ENCODE measurements at places on chromosomes 2 and 18.

DNA sequence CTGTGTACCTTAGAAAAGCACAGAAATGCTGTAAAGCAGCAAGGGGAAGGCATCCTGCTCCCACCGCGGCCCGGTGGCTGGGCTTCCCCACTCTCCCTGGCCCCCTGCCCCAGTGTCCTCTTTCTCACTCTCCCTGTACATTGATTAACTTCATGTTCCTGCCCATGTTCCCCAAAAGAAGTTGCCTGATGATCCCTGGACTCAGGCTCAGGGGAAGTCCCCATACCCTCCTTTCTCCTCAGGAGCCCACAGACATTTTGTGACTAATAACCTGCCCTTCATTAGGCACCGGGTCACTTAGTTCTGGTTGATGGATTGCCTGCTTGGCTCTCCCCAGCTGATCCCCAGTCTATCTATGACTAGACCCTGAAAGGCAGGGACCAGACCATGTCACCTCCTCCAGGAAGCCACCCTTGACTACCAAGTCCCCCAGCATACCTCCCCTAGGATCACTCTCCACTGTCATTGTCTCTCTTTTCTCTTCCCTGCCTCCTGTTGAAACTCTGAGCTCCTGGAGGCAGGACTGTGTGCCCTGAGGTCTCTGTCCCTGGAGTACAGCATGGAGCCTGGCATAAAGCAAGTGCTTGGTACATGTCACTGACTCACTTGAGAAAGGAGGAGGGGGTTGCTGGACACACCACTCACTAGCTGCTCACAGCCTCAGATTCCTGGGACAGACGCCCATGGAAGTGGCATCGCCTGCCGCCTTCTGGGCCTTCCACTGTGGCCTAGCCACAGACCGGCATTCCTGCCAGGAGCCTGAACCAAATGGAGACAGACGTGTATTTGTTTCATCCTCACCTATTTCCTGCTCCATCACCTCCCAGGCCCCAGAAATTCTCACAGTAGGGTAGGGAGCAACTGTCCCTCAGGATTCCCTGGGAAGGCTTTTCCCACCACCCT is 13.5 kb downstream of the MALL start:
- no peak overlapping the region for H3K4me3 ChIP-seq
- H3K4me1 ChIP-seq, result peaks cover 38% of the 10 kb centered on the region
- H3K27ac ChIP-seq, result peak overlapping the region; percentile 97

- H3K27me3 ChIP-seq, result no peaks in the 10 kb centered on the region
- no peak for DNase-seq
- H3K4me3 ChIP-seq, result no peak overlapping the region
- no peak overlapping the region for H3K27ac ChIP-seq
- H3K4me1 ChIP-seq, result no peaks in the 10 kb centered on the region
Observed at GRCh38 chr2:172806996-172807395, 71.4 kb downstream of the RAPGEF4 start.

- H3K4me3 ChIP-seq, result peak overlapping the region; percentile 71
- H3K4me1 ChIP-seq, result peaks cover 6% of the 10 kb centered on the region
- no peaks in the 10 kb centered on the region for H3K27me3 ChIP-seq
- DNase-seq, result no peak
- H3K27ac ChIP-seq, result no peak overlapping the region
Observed at GRCh38 chr2:45859682-45860081, 208.2 kb downstream of the PRKCE start.

DNA sequence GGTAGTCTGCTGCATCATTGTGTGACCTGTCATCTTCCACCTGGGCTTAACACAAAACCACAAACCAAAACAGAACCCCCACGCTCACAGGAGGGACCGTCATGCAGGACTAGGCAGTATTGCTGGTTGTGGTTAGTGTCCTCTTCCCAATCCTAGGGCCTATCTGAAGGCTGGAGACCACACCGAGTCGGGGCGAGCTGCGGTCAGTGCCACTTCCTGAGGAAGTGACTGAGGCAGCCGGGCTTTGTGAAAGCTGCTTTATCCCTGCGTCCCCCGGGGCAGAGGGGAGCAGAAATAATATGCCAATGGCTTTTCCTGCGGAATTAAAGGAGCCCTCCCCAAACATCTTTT is 22.9 kb downstream of the ZNF532 start:
- peak; percentile 84 for DNase-seq
- H3K4me3 ChIP-seq, result peak overlapping the region; percentile 27
- H3K36me3 ChIP-seq, result peaks cover 4% of the 10 kb centered on the region
- H3K27me3 ChIP-seq, result no peaks in the 10 kb centered on the region
- peak overlapping the region; percentile 41 for H3K27ac ChIP-seq
- H3K4me1 ChIP-seq, result peaks cover 9% of the 10 kb centered on the region

DNA sequence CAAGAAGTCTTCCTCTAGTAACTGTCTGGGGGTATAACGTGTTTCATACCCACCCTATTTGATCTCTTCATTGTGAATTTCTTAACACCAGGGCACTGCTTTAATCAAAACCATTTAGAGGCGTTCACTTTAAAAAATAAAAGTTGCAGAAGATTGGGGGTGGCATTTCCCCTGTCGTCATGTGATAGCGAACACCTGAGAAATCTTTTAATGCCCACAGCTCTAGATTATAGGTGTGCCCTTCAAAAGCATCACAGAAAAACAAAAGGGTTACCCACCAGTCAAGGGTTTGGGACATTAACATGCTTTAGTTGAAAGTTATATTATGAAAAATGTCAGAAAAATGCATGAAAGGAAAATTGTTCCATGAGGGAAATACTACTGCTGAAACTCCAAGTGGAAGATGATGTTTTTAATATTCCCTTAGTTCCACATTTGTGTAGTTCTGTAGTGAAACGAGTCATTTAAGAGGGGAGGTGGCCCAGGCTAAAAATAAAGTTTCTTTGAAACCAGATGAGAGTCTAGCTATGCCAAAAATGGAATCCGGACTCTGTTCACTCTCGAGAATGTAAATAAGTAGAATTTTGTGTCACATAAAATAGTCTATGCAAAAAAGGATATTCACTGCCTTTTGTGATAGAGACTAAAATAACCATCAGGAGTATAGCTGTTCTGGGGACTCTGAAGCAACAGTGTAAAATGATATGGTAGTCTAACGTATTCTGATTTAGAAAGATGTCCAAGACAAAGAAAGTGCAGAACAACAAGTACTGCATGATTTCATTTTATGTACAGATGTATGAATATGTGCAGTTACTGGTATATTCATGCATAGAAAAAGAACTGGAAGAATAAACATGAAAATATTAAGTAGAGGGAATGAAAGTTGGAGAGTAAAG is 95.3 kb downstream of the TMEM247 start:
- H3K4me1 ChIP-seq, result no peaks in the 10 kb centered on the region
- H3K27me3 ChIP-seq, result no peaks in the 10 kb centered on the region
- H3K36me3 ChIP-seq, result peaks cover 4% of the 10 kb centered on the region
- H3K4me3 ChIP-seq, result no peak overlapping the region
- no peak for DNase-seq

DNA sequence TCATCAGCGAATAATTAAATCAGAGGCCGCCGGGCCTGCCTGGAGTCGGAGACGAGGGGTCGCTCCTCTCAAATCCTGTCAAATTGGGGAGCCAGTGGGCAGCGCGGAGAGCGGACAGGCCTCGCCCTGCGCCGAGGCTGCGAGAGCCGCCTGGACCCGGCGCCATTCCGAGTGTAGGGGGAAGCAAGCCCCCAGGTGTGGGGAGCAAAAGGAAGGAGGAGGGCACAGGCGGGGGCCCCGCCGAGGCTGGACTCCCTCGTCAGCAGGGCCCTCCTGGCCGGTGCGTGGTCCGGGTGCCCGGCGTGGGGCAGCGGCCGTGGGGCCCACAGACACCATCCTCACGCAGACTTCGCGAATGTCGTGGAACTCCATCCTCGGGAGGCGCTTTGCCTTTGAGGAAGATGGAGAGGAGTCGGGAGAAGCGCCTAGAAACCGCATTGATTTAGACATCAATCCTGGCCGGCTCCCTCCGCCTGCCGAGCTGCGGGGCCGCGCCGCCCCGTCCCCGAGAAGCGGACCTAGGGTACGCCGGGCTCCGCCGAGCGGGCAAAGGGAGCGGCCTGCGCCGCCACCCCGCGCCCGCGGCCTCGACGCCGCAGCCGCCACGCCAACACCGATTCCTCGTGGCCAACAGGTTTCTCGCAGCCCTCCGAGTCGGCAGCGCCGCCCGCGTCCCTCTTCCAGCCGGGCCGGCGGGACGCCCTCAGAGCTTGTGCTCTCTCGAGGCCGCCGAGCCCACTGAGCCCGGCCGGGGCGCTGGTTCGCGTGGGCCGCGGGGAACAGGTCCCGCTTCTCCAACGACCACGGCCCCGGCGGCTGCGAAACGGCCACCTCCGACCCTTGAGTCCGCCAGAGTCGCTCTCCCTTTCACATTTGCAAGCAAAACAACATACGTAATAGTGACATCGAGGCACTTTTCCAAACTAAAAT is 6.7 kb upstream of the ONECUT2 start:
- no peaks in the 10 kb centered on the region for H3K36me3 ChIP-seq
- no peak for DNase-seq
- H3K27ac ChIP-seq, result no peak overlapping the region
- peaks cover 9% of the 10 kb centered on the region for H3K4me1 ChIP-seq
- peaks cover 78% of the 10 kb centered on the region for H3K27me3 ChIP-seq

- H3K36me3 ChIP-seq, result no peaks in the 10 kb centered on the region
- H3K27me3 ChIP-seq, result peaks cover 32% of the 10 kb centered on the region
Observed at GRCh38 chr18:13239171-13239956, 20.8 kb downstream of the LDLRAD4 start.

DNA sequence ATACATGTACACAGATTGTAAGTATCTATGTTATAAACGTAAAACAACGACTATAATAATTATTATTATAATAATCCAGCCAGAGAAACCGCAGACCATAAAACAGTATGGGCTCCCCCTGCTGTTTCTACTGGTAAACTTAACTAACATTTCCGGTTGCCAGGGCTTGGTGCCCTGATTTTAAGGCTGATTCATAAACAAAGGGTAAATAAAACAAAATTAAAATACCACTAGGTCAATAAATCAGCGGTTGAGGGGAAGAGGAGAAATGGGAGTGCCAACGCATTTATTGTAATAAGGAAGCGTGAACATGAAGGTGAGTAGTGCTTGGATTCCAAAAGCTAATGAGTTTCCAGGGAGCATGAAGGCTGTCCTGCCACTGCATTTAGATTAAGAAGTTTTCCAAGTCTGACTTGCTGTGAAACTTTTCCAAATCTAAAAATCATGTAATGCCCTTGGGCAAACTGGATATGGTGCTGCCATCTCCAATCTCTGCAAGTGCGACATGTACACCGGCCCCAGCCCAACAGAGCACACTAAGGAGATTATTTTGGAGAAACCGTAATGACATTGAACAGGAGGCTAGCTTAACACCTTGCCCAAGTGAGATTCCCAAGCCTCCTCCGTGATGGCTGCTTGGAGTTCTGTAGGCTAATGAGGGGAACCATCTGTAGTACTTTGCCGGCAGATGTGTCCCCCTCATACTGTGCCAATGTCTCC is 50.7 kb upstream of the HNRNPA3 start:
- peak; percentile 47 for DNase-seq
- no peaks in the 10 kb centered on the region for H3K36me3 ChIP-seq
- no peaks in the 10 kb centered on the region for H3K27me3 ChIP-seq
- H3K4me3 ChIP-seq, result no peak overlapping the region
- H3K4me1 ChIP-seq, result no peaks in the 10 kb centered on the region

GRCh38 chr2:20438334-20439192 is 8.3 kb upstream of the RHOB start:
- H3K36me3 ChIP-seq, result no peaks in the 10 kb centered on the region
- DNase-seq, result peak; percentile 96
- no peak overlapping the region for H3K4me3 ChIP-seq
- H3K4me1 ChIP-seq, result peaks cover 11% of the 10 kb centered on the region
- no peaks in the 10 kb centered on the region for H3K27me3 ChIP-seq
- peak overlapping the region; percentile 25 for H3K27ac ChIP-seq

GRCh38 chr2:65070172-65070830 is 14.1 kb downstream of the CEP68 start:
- H3K27ac ChIP-seq, result peak overlapping the region; percentile 11
- H3K4me1 ChIP-seq, result peaks cover 30% of the 10 kb centered on the region
- peak; percentile 62 for DNase-seq
- no peaks in the 10 kb centered on the region for H3K27me3 ChIP-seq
